ENCODE measurements at places on chromosomes 11 and 22.

GRCh38 chr11:120174866-120175265 is 36.0 kb upstream of the OAF start:
- DNase-seq: no peak

DNA sequence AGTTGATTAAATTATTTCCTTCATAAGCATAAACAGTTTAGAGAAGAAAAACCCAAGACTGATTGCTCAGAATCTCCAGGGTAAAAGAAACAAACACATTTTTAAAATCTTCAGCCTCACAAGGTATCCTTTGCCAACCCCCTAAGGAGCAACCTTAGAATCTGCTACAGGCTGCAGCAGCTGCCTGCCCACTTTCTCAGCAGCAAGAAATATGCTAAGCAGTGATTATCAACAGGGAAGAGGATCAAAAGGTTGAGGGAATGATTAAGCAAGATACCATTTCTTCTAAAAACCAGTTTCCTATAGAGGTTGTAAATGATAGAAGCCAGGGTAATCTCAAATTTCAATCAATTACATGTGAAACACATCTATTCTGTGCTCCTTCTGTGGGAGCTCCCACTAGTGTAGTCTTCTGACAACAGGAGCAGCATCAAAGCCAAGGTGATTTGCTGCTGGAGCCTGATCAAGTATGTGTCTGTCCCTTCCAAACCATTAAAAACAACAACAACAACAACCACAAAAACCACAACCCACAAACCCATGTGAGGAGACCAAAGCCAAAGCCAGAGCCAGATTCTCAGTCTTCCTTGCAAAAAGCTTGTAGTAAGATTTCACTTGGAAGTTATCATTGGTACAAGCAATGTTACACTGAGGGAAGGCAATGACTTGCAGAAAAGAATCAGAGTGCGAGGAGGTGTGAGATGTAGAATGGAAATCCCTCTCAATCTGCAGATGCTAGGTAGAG is 761.2 kb downstream of the DLG2 start:
- DNase-seq: no peak

DNA sequence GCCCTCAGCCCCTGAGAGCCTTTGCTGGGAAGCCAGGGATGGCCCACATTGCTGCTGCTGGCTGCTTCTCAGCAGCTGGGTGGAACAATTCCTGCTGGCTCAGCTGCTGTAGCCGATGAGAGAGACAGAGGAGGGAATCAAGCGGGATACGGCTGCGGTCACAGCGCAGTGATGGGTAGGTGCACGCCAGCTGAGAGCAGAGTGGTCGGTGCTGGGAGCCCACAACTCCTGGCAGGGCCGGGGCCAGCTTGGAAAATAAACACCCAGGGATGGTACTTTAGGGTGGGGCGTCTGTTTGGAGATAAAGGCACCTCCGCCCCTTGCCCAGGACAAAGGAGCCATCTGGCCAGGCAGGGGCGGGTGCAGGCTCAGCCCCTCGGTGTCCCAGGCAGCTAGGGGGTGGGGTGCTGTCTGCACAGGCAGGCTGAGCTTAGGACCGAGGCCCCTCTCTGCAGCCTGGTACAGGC is 480.5 kb downstream of the MIAT start:
- DNase-seq: no peak

GRCh38 chr11:126840201-126840886 is 160.2 kb downstream of the KIRREL3 start:
- DNase-seq: no peak

GRCh38 chr11:14537134-14537599 is 17.0 kb upstream of the PSMA1 start:
- no peak for DNase-seq

GRCh38 chr11:19187114-19187832 is 14.5 kb downstream of the CSRP3 start:
- no peak for DNase-seq

GRCh38 chr11:110472858-110473257 is 43.1 kb downstream of the FDX1 start:
- DNase-seq: no peak

GRCh38 chr22:44962741-44963454 is 46.9 kb downstream of the PHF21B start:
- DNase-seq: no peak

DNA sequence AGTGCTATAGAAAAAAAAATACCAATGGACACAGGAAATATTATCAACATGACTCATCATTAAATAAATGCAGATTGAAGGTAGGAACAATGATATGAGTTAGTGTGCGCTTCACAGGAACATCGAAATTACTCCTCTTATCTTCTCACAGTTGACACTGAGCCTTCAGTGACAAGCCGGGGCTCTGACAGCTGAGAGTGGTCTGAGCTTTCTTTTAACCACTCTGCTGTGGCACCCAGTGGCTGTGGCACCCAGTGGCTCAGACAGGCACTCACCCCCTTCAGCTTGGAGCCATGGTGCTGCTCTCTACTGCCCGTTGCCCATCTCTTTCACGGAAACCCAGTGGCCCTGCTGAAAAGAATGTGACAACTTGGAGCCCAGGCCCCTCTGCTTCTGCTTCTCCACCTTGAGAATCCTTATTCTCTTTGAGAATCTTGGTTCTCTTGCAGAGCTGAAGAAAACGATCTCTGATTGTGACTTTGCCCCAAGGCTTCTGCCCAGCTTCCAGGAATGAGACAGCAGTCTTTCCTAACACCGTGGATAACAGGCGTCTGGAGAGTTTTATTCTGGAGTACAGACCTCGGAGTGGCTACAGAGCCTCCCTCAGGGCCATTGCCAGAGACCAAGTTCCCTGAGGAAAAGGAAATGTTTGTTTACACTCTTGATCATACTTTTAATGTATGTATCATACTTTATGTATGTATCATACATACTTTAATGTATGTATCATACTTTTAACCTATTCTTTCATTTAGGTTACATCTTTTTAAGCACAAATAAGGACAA is 37.1 kb upstream of the OR8B8 start:
- no peak for DNase-seq

DNA sequence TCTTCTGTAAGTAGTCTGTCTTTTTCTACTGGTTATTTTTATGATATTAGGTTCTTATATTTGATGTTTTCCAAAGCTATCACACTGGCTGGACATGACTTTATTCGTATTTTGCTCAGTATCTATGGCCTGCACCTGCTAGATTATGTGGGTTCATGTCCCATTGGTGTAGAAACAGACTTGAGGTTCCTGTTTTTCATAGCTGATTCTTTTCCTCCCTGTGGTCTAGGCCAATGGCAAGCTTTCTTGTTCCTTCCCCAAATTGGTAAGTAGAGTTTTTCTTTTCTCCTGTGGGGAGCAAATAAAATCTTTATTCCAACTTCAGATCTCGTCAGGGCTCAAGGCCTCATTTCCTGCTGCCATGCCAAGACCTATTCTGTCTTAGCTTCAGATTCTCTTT is 30.2 kb upstream of the SWAP70 start:
- DNase-seq: no peak

DNA sequence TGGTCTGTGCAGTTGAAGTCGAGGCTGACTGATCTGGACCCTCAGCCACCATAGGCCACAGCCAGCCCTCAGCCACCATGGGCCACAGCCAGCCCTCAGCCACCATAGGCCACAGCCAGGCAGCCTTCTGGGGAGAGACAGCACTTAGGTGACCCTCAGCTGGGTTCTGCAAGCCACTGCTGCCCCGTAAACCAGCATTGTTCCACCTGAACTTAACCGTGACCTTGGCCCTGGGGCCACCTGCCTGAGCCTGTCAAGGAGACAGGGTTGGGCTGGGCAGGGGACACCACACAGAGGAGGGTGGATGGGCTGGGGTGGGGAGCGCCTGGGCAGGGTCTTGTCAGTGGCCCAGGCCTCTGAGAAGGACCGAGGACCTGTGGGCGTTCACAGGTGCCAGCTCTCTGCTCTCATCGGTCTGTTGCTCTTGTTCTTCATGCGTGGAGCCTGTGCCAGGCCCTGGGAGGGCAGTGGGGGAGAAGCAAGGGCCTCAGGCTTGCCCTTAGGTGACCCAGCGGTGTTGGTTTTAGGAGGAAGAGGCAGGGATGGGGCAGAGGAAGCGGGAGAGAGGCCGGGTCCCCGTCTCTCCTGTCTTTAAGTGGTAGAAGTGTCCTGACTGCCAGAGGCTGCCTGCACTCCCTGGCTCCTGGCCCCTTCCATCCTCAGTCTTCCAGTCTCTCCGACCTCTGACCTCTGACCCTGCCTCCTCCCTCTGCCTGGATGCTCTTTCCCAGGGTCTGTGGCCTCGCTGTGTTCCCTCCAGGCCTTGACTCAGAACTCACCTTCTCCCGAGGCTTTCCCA is 36.9 kb downstream of the GRAMD4 start:
- no peak for DNase-seq

DNA sequence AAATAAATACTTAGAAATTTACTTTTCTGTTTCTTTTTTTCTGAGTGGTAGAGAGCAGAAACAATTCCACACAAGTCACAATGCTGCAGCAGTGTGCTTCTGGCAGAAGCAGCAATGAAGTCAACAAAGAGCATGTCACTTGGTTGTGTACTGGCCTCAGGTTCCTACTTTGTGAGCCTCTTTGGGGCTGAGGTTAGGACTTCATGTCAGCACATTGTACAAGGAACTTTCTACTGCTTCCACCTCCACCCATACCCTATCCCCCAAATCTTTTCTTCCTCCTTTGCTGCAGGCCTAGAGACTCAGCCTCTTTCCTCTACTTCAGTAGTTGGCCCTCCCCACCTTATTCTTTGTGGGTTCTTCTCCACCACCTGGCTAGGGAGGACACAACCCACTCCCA is 252.7 kb upstream of the PITPNB start:
- DNase-seq: no peak

- DNase-seq: no peak
Observed at GRCh38 chr11:71465054-71465453, 12.1 kb downstream of the NADSYN1 start.

GRCh38 chr11:2293984-2294925 is 7.5 kb downstream of the C11orf21 start:
- DNase-seq: no peak
